Activated B cell treated with CpG ODN at 0.5 μM for 24 hours (primary cell): ENCODE measurements at places on chromosomes 3 and 15. TPM values are rescaled to one million over a fixed set of nuclear protein-coding genes. Genes with fewer than 3 reads are reported as not detected.

Gene GPR149
- total RNA-seq, result not detected in 2 replicates

Gene PPARG
- total RNA-seq, result 0.24 TPM in 1 of 2 replicates, not detected in the other

Gene CHSY1
- total RNA-seq, result 16.5 and 20.4 TPM in 2 replicates

Gene POC1A
- total RNA-seq, result 2.3 and 2.4 TPM in 2 replicates

Gene ZNF385D
- not detected in 2 replicates for total RNA-seq

Gene TTC23
- total RNA-seq, result 2.7 and 3.1 TPM in 2 replicates

Gene TUSC2
- total RNA-seq, result 32.2 and 33.4 TPM in 2 replicates

Gene ELP6
- 37.8 and 45.4 TPM in 2 replicates for total RNA-seq

Gene P2RY12
- total RNA-seq, result 0.58 and 0.64 TPM in 2 replicates

Gene RPL22L1
- 109 and 124 TPM in 2 replicates for total RNA-seq

GRCh38 chr3:41933154-41933676 is 28.7 kb downstream of the ULK4 start:
- no peak for DNase-seq

DNA sequence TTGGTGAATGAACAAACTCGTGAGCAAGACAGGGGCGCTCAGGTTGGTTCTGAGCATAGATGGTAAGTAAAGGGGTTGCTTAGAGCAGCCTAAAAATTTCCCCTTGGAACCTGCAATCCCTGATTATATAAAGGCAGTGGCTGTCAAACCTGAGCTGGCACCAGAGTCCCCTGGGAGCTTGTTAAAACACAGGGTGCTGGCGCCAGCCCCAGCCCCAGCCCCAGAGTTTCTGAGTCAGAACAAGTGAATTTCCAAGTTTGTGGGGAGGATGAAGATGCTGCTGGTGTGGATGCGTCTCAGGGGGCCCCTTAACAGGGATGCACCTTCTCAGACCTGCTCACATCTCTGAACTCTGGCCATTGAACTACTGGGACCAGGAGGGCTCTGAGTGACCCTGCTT is 48.2 kb downstream of the FEM1B start:
- DNase-seq, result no peak

GRCh38 chr3:155631323-155632019 is 113.4 kb downstream of the PLCH1 start:
- DNase-seq, result no peak

DNA sequence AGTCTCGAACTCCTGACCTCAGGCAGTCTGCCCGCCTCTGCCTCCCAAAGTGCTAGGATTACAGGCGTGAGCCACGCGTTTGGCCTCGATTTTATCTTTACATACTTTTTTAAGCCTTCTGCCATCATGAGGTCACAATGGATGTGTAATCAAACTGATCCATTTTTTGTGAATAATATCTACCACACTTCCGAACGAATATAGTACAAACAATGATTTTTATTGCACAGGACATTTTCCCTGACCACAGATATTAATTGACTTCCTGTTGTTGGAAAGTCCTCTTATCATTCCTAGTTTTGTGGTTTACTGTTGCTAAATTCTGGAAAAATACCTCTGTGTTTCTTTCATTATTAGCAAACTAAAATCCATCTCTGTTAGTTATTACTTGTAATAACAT is 68.9 kb downstream of the MINDY2 start:
- no peak for DNase-seq

GRCh38 chr3:172643506-172644179 is 67.2 kb downstream of the NCEH1 start:
- DNase-seq, result no peak

DNA sequence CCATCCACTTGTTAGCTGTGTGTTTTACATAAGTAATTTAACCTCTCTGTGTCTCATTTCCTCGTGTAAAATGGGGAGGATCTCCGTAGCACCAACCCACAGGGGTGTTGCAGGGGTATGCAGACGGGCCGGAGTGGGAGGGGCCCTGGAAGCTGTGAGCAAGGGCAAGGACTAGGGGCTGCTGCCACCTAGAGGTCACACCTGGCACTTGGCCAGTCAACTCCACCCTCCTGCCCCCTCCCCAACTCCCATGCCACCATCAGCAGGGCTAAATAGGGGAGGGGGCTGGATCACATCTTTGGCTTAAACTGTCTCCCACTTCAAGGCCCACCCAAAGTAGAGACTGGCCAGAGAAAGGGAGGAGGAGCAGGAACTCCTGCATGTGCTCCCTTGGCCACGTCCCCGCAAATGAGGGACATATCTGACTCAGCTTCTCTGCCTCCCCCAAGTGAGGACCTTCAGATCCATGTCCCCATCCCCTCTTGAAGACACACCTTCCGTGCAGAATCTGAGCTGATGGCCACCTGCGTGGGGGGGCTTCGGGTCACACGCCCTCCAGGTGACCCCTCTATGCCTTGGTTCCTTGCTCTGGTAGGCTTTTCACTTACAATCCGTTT is 2.6 kb downstream of the CCDC9B start:
- DNase-seq, result peak; percentile 67

DNA sequence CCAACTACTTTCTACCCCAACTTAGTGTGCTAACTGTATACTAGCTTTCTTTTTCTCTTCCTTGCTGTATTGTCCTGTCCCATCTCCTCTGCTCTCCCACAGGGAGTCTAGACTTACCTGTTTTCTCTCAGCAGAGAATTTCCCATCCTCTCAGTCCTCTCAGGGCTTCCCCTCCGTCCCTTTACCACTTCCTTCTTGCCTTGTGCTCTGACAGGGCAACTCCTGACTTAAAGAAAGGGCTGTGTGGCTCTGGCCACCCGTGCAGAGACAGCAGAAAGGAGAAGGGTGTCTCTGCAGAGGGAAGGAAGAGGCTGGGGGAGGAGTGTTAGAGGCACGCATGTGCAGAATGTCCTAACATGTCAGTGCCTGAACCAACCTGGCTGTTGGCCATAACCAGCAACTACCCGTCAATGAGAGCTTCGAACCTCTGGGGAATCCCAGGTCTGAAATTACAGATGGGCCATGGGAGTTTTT is at the start of gene GCSAM:
TSS of gene GCSAM (minus strand) at position 274 of the 474 bp plus-strand sequence. CDS start at position 146, 128 bp downstream.
- DNase-seq, result peak; percentile 60

DNA sequence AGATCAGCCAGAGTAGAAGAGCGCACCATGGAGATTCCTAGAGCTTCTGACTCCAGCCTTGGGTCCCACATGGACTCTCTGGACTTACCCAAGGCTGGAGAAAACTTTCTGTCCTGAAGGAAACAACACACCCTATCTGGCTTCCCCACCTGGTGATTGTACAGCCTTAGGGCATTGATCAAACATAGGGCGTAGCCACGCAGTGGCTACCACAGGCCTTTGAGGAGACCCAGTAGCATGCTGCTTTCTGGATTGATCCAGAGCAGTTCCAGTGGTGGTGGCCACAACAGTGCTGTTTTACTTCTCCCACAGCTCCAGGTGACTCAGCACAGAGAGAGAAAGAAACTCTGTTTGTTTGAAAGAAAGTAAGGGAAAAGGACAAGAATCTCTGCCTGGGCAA is 23.5 kb downstream of the PYDC2 start:
- no peak for DNase-seq

DNA sequence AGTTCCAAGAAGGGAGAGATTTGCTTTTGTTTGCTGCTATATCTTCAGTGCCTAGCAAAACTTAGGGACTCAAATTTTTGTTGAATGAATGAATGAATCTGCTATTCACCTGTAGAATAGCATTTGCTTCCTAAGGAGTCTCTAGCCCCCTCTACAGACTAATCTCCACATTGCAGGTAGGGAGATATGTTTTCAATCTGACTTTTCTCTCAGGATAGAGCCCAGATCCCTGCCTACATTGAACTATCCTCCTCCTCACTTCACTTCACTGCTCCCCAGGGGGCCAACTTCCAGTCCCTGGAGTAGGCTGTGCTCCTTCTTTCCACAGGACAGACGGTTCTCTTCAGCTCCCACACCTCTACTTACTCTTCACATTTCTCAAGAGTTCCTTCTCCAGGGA is 81.9 kb upstream of the PTX3 start:
- no peak for DNase-seq

GRCh38 chr3:17038900-17039553 is 154.3 kb downstream of the PLCL2 start:
- no peak for DNase-seq

DNA sequence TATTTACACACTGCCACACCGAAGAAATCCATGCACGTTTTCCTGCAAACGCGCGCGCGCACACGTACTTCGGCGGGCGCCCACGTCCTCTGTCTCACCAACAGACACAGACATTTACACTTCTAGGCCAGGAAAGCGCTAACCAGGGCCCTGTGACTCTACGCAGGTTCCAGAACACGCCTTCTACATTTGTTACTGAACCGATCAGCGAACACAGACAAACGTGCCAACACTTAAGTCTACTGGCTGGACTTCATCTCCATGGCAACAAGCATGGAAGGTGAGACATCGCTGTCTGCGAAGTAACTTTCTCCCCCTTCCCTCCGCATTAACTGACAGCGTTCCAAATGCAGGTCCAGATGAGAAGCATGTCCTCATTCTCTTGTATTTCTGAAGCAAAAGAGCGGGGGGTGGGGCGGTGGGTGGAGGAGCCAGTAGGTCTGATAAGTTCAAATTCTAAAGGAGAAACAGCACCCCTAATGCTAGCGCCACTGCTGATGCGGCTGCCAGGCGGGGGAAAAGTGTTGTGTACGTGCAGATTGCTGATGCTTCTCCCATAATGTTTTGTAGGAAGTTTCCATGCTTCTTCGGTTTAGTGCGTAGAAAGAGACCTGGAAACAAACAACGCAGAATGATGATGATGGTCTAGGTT is at the start of gene CTXN2:
TSS of gene CTXN2 (plus strand) at position 92 of the 652 bp plus-strand sequence. CDS start 9,636 bp downstream, outside the sequence.
- DNase-seq, result no peak

GRCh38 chr3:139204728-139205127 is 139.1 kb upstream of the MRPS22 start:
- no peak for DNase-seq

- DNase-seq, result no peak
Observed at GRCh38 chr3:99325402-99325801, 313.0 kb upstream of the COL8A1 start.

- no peak for DNase-seq
Observed at GRCh38 chr3:107962946-107963345, 127.9 kb downstream of the CD47 start.

DNA sequence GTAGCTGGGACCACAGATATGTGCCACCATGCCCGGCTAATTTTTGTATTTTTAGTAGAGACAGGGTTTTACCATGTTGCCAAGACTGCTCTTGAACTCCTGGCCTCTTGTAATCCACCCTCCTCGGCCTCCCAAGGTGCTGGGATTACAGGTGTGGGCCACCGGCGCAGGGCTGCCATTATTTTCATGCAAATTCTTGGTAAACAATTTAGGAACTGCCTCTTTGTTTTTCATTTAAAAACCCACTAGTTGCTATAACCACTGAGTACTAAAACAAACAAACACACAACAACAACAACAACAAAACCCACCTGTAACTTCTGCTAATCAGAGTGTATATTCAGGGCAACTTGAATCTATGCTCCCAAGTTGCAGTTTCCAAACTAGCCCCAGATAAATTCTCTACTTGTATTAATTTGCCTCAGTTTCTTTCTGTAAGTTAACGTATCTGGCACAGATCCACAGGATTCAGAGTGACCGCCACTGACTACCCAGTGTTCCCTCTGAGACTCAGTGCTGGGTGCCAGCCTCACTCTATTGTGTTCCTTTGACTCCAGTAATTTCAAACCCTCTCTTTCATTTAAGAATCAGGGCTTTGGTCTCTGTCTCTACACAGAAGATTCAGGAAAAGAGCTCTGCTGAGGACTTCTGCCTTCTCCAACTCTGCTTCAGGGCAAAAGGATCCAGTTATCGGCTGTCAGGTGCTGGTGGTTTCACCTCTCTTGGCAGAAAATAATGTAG is 18.6 kb upstream of the ZNF710 start:
- DNase-seq, result no peak

DNA sequence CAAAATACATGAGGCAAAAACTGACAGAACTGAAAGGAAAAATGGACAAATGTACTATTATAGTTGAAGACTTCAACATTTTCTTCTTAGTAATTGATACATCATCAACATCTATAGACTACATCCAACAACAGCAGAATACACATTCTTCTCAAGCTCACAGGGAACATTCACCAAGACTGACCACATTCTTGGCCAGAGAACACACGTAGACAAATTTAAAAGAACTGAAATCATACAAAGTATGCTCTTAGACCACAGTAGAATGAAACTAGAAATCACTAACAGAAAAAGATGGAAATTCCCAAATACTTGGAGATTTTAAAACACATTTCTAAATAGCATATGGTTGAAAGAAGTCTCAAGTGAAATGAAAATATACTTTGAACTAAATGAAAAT is 55.1 kb upstream of the NSMCE3 start:
- DNase-seq, result no peak

- DNase-seq, result no peak
Observed at GRCh38 chr15:29126821-29127461, 142.7 kb downstream of the NSMCE3 start.

DNA sequence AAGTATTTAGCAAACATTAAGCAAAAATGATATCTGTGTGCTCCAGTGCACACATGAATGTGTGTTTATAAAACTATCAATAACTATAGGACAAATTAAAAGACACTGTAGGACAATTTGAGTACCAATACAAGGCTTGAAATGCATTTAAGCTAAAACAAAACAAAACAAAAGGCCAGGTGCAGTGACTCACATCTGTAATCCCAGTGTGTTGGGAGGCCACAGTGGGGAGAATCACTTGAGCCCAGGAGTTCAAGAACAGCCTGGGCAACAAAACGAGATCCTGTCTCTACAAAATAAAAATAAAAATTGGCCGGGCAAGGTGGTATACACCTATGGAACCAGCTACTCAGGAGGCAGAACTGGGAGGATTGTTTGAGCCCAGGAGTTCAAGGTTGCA is 50.7 kb downstream of the CSNK1G1 start:
- DNase-seq, result no peak

DNA sequence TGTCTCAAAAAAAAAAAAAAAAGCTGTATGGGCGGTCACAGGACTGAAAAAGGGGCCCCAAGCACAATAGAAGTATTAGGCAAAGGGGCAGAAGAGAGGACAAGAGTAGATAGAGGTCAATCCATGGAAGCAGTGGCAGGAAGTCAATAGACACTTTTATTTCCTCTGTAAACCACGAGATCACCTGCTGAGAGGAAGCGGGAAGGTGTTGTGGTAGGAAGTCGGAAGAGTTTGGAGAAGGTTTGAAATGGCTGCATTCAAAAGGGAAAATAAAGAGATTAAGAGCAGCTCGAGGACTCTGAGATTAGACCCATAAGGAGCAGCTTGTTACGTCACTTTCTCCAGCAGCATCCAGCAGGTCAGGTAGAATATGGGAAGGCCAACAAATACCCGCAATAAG is 14.2 kb upstream of the ZNF148 start:
- DNase-seq, result no peak

DNA sequence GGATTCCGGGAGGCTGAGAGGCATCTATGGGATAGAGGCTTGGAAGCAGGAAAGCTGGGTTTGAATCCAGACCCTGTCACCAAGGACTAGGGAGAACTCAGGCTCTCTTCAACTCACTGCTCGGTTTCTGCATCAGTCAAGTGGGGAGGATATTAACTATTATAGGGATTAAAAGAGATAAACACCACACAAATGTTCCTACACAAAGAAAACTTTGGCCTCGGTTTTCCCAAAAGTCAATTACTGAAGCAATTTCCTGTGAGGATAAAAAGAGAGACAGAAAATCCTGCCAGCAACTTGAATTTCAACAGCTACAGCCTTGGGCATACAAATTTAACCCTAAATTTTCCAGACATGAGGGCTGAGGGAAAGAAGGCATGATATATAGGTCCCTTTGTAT is 36.0 kb downstream of the ITGB5 start:
- no peak for DNase-seq

- no peak for DNase-seq
Observed at GRCh38 chr15:78054518-78054917, 23.0 kb downstream of the TBC1D2B start.
